ENCODE measurements at places on chromosomes 4 and X. TPM values are rescaled to one million over a fixed set of nuclear protein-coding genes. Genes with fewer than 3 reads are reported as not detected.

- H3K27me3 ChIP-seq = no peaks in the 10 kb centered on the region
- no peak overlapping the region for H3K4me3 ChIP-seq
- DNase-seq = no peak
- H3K36me3 ChIP-seq = peaks cover 28% of the 10 kb centered on the region
- no peak overlapping the region for H3K27ac ChIP-seq
Measured at GRCh38 chr4:70915036-70915815, 13.1 kb downstream of the MOB1B start.

GRCh38 chr4:24044610-24045589, 155.1 kb upstream of the PPARGC1A start:
- DNase-seq = no peak
- no peaks in the 10 kb centered on the region for H3K27me3 ChIP-seq
- no peak overlapping the region for H3K27ac ChIP-seq
- no peaks in the 10 kb centered on the region for H3K36me3 ChIP-seq

DNA sequence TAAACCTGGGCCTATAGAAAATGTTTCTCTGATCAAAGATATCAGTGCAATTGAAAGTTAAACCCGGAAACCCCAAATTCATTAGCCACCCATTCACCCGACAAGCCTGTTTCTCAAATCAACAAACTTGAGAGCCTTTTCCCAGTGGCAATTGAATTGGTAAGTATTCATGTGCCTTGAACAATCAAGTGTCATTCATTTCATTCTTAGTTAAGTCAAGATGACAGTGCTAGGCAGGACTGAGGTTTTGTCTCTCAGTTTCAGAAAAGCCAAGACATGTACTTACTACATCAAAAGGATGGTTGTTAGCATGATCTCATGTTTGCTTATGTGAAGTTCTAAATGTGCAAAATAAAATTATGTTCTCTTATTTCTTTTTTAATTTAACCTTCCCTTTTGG, 32.3 kb downstream of the CC2D2A start:
- H3K36me3 ChIP-seq = peaks cover 5% of the 10 kb centered on the region
- no peak overlapping the region for H3K4me3 ChIP-seq
- no peaks in the 10 kb centered on the region for H3K4me1 ChIP-seq

- no peaks in the 10 kb centered on the region for H3K4me1 ChIP-seq
- no peaks in the 10 kb centered on the region for H3K27me3 ChIP-seq
- H3K36me3 ChIP-seq = no peaks in the 10 kb centered on the region
- H3K27ac ChIP-seq = no peak overlapping the region
- no peak for DNase-seq
Measured at GRCh38 chr4:12041828-12042227, 613.1 kb upstream of the HS3ST1 start.

- H3K27me3 ChIP-seq = no peaks in the 10 kb centered on the region
- DNase-seq = no peak
- H3K27ac ChIP-seq = no peak overlapping the region
- H3K4me3 ChIP-seq = no peak overlapping the region
- no peaks in the 10 kb centered on the region for H3K4me1 ChIP-seq
Measured at GRCh38 chr4:156805696-156806095, 165.9 kb downstream of the PDGFC start.

The MGAT4D gene
- not detected for total RNA-seq

DNA sequence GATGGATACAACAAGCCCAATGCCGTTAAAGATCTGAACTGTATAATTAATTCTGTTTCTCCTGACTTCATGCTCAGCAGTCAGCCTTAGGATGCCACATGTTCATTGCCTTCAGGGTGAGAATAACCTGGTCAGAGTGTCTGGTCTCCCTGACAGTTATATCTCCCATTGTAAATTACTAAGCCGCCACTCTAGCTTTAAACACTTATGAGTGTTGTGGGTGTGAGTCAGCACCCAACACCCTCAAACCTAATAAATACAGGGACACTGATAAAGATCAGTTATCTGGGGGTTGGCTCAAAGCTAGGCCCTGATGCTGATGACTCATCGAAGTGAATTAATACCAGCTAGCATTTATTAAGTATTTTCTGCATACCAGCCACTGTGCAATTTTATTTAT, 64.9 kb upstream of the DYNLT3 start:
- peaks cover 7% of the 10 kb centered on the region for H3K4me1 ChIP-seq
- H3K36me3 ChIP-seq = no peaks in the 10 kb centered on the region
- H3K27ac ChIP-seq = no peak overlapping the region
- no peak for DNase-seq
- no peak overlapping the region for H3K4me3 ChIP-seq

Measured in activated naive CD8-positive, alpha-beta T cell treated with anti-CD3 and anti-CD28 coated beads, Interleukin-2, amount 10 ng/mL, durations not matched to agents 7 days and 5 days (primary cell).